NCI-H1436 (cell line): ENCODE measurements at places on chromosomes 1 and 21.

- DNase-seq = peak; percentile 48
Observed at GRCh38 chr1:35807614-35808449, at the start of gene AGO4. AGO4 (plus strand) TSS chr1:35808016; CDS start chr1:35808417, 401 bp downstream.

DNA sequence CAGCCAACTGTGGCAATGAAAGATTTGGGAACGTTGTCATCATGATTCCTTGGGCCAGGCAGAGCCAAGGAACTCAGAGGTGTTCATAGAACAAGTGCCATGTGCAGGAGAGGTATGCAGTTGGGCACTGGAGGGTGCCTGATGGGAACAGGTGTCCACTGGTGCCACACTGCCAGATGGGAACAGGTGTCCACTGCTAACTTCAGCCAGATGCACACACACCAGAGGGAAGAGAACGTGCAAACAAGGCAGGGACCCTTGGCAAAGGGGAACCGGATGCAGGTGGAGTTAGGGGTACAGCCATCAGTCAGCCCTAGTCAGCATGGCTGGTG, 13.5 kb downstream of the OLFML2B start:
- DNase-seq = no peak

- no peak for DNase-seq
Observed at GRCh38 chr1:29452463-29453230, 216.3 kb downstream of the PTPRU start.

GRCh38 chr1:219438386-219438785, 174.5 kb downstream of the ZC3H11B start:
- no peak for DNase-seq

DNA sequence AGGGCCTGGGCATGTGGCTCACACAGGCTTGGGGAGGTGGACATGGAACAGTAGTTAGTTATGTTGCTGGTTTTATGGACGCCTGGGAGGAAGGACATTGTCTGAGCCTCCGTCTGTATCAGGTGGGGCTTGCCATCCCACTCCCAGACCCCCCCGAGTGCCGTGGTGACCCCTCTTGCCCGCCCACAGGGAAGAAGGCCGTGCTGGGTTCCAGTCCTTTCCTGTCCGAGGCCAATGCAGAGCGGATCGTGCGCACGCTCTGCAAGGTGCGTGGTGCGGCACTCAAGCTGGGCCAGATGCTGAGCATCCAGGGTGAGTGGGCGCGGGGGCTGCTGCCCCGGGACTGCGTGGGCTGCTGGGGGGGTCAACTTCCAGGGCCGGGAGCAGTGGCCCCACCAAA, 41.7 kb downstream of the COQ8A start:
- DNase-seq = no peak

GRCh38 chr1:111145542-111145941, 5.5 kb downstream of the CEPT1 start:
- DNase-seq = no peak

DNA sequence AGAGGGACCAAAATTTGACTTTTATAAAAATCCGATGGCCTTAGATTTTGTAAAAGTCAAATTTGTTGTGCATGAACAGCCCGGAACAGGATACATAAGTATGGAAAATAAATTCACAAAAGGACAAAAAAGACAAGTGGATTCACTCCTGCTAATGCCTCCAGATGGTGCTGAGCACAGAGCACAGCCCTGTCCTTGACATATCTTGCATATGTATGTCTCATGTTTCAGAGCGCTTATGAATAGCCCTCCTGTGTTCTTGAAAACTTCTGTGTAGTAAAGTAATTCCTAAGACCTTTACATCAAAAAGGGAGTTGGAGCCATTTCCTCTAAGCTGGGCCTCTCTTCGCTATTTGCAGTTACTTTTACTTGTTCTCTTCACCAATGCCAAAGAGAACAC, 110.7 kb upstream of the RAB3GAP2 start:
- DNase-seq = no peak
